HS-27A (cell line): ENCODE measurements at places on chromosomes 1 and 21.

DNA sequence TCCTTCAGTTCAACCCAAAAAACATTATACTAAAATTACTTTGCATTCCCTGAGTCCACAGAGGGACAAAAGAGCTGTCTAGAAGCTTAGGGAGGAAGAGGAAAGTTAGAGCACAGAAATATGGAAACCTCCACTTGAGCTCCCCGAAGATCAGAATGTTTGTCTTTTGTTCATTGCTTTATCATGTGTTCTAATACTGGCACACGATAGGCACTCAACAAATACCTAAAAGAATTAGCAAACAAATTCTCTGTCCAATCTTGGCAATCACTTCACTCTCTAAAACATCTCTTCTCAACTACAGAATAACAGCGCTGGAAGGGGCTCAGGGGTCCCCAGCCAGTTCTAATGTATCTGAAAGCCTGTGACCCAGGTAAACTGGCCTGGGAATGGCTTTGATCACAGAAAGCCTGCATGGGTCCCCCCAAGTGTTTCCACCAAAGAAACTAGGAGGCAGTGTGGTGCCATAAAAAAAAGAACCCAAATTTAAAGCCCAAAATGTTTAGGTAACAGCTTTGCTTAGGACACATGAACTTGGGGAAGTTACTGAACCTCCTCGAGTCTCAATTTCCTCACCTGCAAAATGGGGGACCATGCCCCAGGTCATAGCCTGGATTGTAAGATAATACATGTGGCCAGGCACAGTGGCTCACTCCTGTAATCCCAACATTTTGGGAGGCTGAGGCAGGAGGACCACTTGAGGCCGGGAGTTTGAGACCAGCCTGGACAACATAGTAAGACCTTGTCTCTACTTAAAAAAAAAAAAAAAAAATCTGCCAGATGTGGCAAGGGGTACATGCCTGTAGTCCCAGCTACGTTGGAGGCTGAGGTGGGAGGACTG lies 45.8 kb downstream of the SSBP3 start:
- DNase-seq, result no peak

- no peak for DNase-seq
Observed at GRCh38 chr21:40099809-40100208, 232.6 kb downstream of the PCP4 start.

DNA sequence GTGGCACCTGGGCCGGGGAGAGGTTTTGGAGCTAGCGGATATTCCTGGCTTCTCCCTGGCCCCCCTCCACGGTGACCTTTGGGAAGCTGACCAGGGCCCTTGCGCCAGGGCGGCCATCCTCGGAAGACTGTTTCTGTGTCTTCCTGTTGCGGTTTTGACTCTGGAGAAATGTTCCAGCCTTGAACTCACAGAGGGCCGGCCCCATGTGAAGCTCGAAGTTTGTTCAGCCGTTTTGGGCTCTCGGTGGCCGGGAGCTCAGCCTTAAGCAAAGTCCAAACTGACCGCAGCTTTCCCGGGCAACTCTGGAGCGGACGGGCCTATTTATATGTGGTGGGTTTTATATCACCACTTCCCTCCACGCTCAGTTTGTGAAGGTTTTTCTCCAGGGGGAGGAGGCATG lies 17.0 kb upstream of the WNT4 start:
- no peak for DNase-seq

- DNase-seq, result no peak
Observed at GRCh38 chr1:36925251-36925650, 109.1 kb downstream of the GRIK3 start.

- no peak for DNase-seq
Observed at GRCh38 chr1:244011271-244011670, 39.8 kb upstream of the ZBTB18 start.

DNA sequence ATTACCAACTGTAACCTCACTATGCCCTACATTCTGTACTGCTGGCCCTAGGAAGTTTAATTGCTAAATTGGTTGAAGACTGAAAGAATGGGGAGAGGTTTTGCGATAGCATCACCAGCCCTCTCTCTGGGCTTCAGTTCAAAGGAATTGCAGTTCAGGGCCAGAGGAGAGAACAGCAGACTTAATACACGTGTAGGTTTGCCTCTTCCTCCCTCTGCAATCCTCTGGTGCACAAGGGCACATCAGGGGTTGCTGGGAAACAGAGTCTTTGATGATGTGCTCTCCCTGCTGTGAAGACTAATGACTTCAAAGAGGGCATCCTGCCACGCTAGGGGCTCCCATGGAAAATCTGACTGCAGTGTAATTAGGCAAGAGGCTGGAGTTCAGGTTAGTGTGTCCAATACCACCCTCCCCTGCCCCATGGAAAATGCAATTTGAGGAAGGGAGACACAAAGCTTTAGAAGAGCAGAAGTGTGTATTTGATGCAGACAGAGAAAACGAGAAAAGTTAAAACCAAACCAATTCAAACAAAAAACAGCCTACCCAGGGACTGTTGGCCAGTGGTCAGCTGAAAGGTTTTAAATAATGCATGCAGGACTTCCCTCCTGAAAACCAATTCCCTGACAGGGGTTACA lies 167.9 kb downstream of the ASTN1 start:
- no peak for DNase-seq

DNA sequence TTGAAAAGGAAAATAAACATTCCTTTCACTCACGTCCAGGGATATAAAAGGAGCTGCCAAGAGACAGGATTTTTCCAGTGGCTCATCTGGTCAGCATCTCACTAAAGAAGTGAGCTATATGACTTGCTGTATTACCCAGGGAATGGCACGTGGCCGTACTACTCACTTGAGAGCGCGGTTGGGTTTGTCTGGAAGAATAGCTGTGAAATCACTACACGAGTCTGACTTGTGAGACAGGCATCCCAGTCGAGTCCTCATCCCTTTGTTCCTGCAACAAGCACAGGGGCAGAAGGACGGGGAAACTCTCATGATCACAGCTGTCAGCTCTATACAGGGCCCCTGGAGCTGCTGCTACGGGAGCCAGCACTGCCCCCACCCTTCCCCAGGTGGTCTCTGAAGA lies 17.7 kb downstream of the RGS8 start:
- no peak for DNase-seq
